ENCODE measurements at places on chromosomes 3 and 15.

DNA sequence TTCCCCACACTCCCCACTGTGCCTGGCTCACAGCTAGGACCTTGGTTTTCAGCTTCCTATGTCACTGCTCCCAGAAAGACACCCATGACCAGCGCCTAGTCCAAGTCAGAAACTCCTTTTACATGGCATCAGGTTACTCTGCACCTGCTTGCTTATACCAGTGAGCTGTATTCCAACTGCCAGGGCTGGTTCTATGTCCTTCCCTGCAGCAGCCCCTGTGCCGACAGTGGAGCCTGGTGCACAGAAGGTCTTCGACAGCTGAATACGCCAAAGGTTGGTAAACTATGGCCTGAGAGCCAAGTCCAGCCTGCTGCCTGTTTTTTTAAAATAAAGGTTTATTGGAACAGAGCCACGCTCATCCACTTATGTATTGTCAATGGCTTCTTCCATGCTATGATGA is 102.5 kb downstream of the IQSEC1 start:
- no peak for DNase-seq

DNA sequence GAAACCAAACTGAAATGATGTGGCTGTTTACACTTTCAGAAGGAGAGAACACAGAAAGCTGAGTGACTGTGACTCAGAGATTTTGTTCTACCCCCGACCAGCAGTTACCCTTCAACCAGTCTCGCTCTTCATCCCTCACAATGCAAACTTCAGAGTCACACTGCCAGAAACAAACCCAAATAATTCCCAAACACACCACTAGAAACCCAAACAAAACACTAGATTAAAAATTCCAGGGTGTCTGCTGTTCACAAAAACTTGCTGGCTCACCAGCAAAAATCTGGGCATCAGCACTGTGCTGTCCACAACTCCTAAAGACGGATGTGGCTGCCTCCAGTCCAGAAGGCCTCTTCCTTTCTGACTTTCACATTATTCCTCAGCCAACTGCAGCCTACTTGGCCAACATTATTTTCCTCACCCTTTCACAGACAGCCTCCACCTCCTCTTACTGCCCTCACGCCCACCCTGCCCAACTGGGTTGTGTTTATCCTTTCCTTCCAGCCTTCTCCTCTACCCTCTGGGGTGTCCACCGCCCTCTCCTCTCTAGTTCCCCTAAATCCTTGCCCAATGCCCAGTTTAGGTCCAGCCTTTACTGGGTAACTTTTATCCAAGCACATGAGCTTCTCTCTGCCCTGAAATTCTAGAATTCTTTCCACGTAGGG is 71.4 kb downstream of the MECOM start:
- no peak for DNase-seq

DNA sequence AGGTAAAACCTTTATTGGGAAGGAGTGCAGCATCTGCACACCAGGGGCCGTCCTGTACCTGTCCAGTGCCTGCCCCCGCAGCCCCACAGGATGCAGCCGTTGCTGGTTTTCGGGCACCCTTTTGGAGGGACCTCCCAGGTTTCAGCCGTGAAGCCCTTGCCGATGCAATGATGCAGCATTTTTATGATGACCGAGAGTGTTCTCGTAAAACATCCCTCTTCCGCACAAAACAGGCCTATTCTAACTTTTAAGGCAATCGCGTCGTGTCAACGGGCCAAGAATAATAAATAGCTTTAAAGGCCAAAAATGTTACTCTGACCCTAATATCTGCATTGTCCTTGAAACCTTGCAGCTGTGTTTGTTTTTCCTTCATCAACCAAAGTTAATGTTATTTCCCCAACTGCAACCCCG is 126.1 kb downstream of the LRRK1 start:
- DNase-seq = no peak

DNA sequence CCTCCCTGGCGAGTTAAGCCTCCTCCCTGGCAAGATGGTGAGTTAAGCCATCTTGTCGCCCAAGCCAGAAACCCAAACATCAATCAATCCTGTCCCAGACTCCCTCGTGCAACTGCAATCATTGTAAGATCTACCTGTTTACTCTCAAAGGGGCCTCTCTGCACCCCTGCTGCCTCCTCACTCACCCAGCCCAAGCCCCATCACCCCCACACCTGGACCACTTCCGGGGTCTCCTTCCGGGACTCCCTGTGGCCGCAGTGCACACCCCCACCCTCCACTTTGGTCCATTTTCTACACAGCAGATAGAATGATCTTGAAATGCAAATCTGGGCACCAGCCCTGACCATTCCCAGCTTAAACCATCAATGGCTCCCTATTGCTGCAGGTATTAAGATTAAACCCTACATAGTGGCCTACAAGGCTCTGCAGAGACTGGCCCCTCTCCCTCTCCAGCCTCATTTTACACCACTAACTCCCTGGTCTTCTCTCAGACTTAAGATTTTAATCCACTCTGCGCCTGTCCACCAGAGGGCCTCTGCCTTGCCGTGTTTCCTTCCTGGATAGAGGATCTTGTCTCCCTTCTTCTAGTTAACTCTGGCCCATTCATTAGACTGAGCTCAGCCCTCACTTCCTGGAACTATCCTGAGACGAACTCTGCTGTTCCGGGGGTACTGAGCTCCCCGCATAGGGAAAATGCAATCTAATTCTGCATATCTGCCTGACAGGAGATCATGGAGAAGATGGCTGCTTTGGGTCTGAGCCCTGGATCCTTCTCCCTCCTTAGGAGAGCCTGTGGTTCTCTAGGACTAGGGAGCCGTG is 41.9 kb upstream of the SLC6A1 start:
- no peak for DNase-seq

DNA sequence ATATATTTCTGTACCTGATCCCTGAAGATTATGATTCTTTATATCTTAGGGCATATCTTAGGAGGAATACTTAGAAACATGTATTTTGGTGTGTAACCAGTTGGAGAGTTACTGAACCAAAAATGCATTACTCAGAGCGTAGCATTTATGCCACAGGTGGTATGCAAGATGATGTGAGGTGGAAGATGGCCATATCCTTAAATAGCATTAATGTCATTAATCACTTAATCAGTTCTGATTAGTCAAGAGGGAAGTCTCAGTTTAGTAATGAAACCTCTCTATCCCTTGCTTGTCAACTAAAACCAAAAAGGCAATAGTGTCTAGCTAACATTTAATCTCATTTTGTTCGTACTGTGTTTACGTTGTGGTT is 130.5 kb upstream of the PHLDB2 start:
- DNase-seq = no peak

DNA sequence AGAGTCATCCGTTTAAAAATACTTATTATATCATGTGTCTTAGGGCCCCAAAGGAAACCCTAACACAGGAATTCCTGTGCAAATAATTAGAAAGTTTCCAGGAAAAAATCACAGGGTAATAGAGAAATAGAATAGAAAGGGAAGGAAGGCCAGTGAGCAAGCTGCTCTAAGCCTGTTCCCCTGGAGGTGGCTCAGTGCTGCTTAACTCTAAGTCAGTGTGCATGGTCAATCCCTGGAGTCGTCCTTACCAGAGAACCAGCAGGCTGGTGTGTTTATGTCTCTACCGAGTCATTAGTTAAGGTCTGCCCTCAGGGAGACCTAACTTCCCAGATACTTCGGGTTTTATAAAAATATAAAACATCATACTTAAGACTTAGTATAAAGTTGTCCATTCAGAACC is 21.0 kb upstream of the MCF2L2 start:
- no peak for DNase-seq

GRCh38 chr3:171190668-171191067 is 164.1 kb upstream of the SLC2A2 start:
- DNase-seq = no peak

GRCh38 chr15:88246666-88247446 is 9.7 kb downstream of the NTRK3 start:
- peak; percentile 35 for DNase-seq

DNA sequence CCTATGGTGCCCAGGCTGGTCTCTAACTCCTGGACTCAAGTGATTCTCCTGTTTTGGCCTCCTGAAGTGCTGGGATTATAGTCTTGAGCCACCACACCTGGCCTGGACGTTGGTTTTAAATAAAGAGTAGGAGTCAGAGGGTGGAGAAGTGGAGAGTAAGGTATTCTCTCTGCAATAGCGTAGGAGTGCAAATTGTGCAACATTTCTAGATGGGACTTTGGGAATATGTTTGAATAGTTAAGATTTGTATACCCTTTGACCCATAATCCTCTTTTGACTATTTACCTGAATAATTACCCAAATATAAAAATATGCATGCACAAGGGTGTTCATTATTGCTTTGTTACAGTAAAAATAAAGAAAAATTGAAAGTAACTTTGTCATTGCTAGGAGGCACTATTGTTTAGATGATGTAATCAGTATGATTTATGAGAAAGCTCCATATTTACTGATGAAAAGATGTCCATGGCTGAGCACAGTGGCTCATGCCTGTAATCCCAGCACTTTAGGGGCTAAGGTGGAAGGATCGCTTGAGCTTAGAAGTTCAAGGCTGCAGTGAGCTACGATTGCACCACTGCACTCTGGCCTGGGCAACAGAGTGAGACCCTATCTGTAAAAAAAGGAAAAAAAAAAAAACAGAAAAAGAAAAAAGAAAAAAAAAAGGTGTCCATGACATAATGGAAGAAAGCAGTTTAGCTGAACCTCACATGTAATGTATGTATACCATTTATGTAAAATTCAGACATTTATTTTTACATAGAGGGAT is 15.1 kb upstream of the XYLB start:
- DNase-seq = no peak
